ENCODE measurements at places on chromosomes 2 and 18. TPM values are rescaled to one million over a fixed set of nuclear protein-coding genes. Genes with fewer than 3 reads are reported as not detected.
A peak's percentile ranks its signal among the peaks of the same experiment; 100 is the strongest.

Gene GKN1
- not detected for total RNA-seq

Gene FOXD4L1
- total RNA-seq: not detected

Gene HK2
- total RNA-seq: 6.5 TPM

Gene LYPD6B
- total RNA-seq: not detected

- no peak for DNase-seq
- no peaks in the 10 kb centered on the region for H3K36me3 ChIP-seq
- H3K4me3 ChIP-seq: no peak overlapping the region
- H3K27me3 ChIP-seq: no peaks in the 10 kb centered on the region
- H3K27ac ChIP-seq: no peak overlapping the region
Observed at GRCh38 chr2:100135415-100135814, 7.0 kb downstream of the AFF3 start.

DNA sequence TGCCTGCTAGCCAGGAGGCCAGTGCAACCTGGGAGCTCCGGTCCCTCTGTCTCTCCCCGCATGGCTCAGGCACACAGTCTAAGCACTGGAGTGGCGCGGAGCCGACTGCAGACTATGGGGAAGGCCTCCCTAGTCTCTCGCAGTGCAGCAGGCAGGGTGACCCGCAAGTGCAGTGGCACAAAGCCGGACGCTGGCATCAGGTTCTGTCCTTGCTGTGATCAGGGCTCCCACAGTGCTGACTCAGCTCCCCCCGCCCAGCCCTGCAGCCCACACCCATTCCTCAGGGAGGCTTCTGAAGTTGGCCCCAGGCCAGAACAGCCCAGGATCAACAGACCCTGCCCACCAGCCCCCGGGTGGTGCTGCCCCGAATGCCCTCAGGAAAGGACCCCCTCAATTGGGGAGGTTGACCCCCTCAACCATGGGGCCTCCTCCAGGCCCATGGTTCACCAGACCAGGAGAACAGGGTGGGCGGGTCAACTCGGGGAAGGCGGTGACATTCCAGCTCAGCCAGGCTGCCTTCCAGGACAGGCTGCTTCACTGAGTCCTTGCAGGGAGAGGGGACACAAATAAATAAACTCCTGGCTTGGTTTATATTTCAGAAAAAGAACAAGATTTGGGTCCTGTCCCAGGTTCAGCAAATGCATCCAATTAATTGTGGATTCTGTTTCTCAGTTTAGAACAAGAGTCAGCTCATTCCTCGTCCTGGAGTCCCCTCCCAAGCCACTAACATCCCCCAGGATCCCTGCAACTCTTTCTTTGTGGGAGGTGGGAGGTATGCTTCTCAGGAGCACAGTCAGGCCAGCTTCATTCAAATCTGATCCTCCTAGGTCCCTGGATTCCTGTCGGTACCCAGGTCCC, 12.2 kb downstream of the BIN1 start:
- peak overlapping the region; percentile 97 for H3K27ac ChIP-seq
- peaks cover 66% of the 10 kb centered on the region for H3K4me1 ChIP-seq
- no peaks in the 10 kb centered on the region for H3K27me3 ChIP-seq
- DNase-seq: peak; percentile 66
